ENCODE measurements at places on chromosomes 3 and 15.

DNA sequence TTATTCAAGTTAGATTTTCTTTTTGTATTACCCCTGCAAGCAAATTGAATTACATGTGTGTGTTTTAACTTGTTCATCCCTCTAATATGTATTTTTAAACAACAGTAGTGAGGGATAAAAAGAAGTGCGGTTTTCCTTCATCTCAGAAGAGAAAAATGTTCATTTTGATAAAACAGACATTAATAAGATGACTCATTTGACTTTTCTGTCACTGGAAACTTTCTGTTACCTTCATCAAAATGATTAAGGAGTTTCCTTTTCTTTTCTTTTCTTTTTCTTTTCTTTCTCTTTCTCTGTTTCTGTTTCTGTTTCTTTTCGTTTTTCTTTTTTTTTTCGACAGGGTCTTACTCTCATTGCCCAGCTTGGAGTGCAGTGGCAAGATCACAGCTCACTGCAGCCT is 53.0 kb downstream of the ECT2 start:
- no peak for DNase-seq

- DNase-seq, result no peak
Measured at GRCh38 chr3:40731445-40731844, 206.7 kb downstream of the ZNF621 start.

- DNase-seq, result no peak
Measured at GRCh38 chr15:51265037-51265555, 73.3 kb downstream of the CYP19A1 start.

- no peak for DNase-seq
Measured at GRCh38 chr15:44485880-44486279, 51.1 kb upstream of the EIF3J start.

DNA sequence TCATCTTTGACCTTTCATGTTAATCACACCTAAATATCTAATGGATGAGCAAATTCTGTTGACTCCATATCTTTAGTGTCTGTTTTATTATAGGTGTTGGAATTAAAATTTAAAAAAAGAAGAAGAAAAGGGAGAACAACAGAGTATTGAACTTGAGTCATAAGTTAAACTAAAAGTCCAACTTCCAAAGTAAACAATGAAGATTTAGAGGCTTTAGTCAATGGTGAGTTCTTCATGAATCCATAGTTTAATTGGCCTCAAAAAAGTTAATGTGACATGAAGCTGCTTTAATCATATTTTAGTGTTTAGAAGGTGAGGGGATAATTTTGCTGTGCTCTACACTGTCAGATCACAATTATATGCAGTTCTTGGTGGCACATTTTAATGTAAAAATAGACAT is 288.2 kb upstream of the RORA start:
- no peak for DNase-seq

- DNase-seq, result no peak
Measured at GRCh38 chr3:177657243-177657642, 460.0 kb upstream of the TBL1XR1 start.

GRCh38 chr3:124075753-124076152 is 83.8 kb upstream of the ROPN1 start:
- DNase-seq, result no peak

DNA sequence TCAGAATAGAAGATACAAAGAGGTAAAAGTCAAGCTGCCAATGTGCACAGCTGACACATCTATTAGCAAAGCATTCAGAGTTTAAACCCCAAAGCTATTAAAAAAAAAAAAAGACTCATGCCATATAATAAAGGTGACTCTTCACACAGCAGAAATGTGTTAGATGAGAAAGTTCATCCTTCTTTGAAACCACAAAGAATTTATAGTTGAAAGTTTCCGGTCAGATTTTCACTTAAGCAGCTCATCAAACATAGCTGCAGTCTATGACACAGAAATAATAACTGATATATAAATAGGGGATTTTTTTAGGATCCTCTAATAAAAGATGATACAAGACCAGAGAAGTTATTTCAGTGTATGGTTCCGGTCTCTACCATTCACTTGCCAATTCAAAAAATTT is 76.6 kb downstream of the WWTR1 start:
- no peak for DNase-seq

DNA sequence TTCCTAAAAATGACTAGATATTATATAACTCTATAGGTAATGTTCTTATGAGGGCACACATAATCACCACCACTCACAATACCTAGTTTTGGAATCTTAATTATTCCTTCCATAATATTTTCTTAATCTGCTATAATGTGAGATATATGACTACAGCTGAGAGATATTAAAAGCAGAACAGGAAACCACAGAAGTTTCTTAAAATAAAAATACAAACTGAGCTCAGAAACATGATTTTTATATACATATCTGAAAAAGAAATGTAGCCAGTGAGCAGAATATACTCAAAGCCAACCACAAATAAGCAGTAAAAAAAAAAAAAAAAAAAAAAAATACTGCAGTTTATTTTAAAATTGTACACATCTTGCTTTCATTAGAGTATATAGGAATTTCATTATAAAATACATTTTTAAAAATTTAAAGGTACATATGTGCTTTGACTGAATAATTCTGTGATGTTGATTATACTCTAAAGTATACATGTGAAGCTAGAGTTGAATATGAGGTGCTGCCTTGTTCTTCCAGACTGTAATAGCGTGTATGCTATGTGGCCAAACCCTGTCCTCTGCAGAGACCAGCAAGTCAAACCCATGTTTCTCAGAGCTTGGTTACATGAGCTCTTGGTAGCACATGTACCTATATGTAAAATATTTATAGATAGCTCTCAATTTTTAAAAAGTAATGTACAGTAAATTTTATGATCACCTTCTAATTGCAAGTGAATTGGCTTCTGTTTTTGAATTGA is 175.0 kb downstream of the UBE2E2 start:
- DNase-seq, result no peak

- DNase-seq, result no peak
Measured at GRCh38 chr3:27392950-27393679, 23.9 kb upstream of the NEK10 start.

DNA sequence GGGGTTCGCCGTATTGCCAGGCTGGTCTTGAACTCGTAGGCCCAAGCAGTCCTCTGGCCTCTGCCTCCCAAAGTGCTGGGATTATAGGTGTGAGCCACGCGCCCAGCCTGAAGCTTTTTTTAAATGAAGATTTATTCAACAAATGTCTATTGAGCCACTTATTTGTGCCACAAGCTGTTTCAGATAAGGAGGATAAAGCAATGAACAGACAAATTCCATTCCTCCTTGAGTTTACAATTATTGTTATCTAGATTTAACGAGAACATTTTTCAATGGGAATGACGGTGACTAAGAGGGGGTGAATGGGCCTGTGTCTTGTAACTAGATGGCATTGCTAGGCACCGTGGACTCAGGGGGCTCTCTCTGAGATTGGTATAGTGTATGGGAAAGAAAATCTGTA is 10.2 kb downstream of the PPARG start:
- DNase-seq, result no peak

Data from T-helper 9 cell (primary cell).